Aorta (tissue), 5 donors: ENCODE measurements at places on chromosomes 2 and 18.

- no peak for DNase-seq
These were observed 69.0 kb upstream of the TTC39C start for GRCh38 chr18:23945416-23946079.

- DNase-seq: no peak
These were observed 419.2 kb downstream of the LRRTM4 start for GRCh38 chr2:77102927-77103326.

GRCh38 chr2:118779362-118779761 is 68.1 kb downstream of the EN1 start:
- DNase-seq: no peak

DNA sequence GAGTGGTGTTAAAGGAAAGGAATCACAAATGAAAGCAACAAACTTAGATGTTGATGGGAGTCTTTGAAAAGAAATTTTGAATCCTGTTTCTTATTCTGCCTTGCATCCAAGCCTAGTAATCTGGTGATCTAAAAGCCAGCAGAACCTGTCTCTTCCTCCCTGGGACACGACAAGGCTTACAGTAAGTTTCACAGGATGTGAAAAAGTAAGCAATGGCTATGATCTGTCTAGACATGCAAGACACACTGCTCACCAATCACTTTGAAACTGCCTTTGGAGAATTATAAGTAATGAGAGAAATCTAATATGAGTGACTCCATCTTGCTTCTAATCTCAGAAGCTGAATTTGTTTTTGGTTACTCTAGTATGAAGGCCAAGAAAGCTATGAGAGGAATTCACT is 103.7 kb downstream of the KCNH7 start:
- DNase-seq: no peak

GRCh38 chr2:207334301-207334623 is 168.5 kb upstream of the KLF7 start:
- no peak for DNase-seq

- DNase-seq: no peak
These were observed 14.7 kb downstream of the NCOA1 start for GRCh38 chr2:24505534-24506275.

DNA sequence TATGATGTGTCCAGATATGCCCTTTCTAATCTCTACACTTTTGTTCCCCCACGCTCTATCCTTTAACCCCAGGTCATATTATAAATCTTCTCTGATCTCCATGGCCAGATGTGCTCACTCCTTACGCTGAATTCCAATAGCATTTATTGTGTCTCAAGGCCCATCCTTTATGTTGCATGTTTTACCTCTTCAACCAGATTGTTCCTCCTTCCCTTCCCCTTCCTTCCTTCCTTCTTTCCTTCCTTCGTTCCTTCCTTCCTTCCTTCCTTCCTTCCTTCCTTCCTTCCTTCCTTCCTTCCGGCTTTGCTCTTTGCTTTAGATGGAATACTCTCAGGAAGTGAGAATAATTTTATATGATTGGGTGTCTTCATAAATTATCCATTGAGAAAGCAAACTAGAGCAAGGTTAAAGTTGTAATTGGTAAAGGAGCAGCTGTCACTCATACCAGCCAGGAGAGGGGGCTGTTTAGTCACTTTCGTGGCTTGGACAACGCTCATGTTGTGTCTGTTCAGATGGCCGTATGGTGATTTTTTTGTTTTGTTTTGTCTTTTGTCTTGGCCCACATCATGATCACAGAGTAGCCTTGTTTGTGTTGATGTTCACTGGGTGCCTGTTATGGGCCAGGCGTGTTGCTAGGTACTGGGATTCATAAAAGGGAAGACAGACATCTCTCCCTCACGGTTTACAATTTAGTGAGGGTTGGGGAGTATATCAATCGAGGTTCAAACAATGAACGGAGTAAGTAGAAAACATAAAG is 68.0 kb downstream of the DAW1 start:
- no peak for DNase-seq

GRCh38 chr2:122692400-122693083 is 937.1 kb downstream of the TSN start:
- no peak for DNase-seq
